ENCODE measurements at places on chromosomes 7 and 10. TPM values are rescaled to one million over a fixed set of nuclear protein-coding genes. Genes with fewer than 3 reads are reported as not detected.
A peak's percentile ranks its signal among the peaks of the same experiment; 100 is the strongest.

DNA sequence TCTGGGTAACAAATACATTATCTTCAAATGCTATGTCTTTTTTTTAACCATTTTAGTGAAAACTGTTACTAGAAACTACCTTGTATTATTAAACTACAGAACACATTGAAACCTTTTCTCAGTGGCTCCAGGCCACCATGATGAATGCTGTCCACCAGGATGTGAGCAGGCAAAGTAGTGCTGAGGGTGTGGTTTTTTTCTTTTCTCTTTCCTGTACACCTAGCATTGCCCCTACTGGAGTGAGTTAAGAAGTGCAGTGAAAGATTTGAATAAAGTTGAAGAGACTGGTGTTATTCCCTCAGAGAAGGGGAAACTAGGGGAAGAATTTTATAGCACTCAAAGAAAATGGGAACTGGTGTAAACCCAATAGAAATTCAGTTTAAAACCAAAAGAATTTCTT, 120.0 kb upstream of the SAMD8 start:
- H3K36me3 ChIP-seq, result peaks cover 18% of the 10 kb centered on the region
- no peaks in the 10 kb centered on the region for H3K27me3 ChIP-seq
- H3K27ac ChIP-seq, result no peak overlapping the region
- DNase-seq, result no peak

DNA sequence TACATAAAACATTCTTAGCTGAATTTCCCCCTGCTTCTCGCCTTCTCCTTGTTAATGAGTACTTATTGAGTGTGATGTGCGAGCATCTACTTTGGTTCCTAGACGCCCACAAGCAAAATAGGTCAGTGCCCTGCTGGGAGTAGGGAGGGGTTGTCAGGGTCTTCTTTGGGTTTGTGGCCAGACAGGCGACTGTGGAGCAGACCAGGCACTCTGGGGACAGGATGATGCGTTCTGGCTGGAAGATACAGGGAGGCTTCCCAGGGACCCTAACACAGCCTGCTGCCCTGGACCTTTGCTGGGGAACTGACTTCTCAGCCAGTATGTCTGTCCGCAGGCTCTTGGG, 227.2 kb downstream of the CUX1 start:
- H3K27me3 ChIP-seq, result no peaks in the 10 kb centered on the region
- DNase-seq, result no peak
- peaks cover 18% of the 10 kb centered on the region for H3K4me1 ChIP-seq
- no peak overlapping the region for H3K4me3 ChIP-seq
- H3K36me3 ChIP-seq, result peaks cover 2% of the 10 kb centered on the region

DNA sequence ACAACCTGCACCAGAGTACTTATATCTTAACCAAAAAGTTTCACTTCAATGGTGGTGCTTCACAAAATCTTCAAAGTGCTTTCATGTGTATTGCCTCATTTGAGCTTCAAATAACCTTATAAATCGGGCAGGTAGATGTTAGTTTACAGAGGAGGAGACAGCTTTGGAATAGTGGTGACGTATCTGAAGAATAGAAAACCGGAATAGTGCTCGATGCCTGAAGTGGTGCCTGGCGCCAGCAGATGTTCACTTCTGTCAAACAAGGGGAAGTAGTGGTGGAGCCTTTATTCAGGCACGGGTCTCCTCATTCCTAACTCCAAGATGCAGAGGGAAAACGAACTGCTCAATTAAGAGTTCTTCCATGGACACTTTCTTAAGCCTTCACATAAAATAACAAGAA, 58.1 kb downstream of the NHLRC2 start:
- no peaks in the 10 kb centered on the region for H3K27me3 ChIP-seq
- H3K27ac ChIP-seq, result no peak overlapping the region
- no peaks in the 10 kb centered on the region for H3K4me1 ChIP-seq
- no peak for DNase-seq

GRCh38 chr7:91398341-91398740, 134.1 kb downstream of the FZD1 start:
- no peaks in the 10 kb centered on the region for H3K27me3 ChIP-seq
- no peak overlapping the region for H3K4me3 ChIP-seq
- no peak for DNase-seq
- H3K27ac ChIP-seq, result no peak overlapping the region
- H3K4me1 ChIP-seq, result no peaks in the 10 kb centered on the region

DNA sequence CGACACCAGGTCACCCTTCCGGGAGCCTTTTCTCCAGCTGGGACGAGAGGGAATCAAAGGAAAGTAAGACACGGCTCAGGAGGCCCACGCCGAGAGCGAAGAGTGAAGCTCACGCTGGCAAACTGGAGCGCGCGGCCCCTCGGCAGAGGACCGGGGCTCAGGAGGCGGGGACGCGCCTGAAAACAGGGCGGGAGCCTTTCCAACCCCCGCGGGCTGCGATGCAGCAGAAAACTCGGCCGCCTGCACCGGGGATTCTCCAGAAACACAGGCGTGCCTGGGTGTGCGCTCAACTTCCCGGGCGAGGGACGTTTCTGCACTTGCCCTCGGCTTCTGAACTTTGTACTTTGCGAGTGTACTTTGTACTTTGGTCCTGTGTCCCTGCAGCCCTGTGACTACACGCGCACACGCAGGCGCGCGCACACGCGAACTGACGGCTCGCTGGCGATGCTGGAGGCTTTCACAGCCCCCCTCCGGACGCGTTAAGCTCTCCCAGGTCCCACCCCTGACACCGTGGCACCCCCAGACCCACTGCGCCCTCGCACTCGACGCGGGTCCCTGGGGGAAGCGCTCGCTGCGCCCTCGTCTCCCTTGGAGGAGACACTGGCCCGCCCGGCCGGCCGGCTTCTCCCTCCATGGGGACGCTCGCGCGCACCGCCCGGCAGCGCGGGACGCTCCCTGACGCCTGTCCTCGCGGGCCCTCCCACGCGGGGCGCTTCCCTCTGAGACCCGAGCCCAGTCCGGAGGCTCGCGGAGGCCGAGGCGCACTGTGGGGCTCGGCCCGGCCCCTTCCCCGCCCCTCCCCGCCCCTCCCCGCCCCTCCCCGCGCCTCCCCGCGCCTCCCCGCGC, 588 bp upstream of the PAOX start:
- H3K27ac ChIP-seq, result peak overlapping the region; percentile 33
- H3K36me3 ChIP-seq, result peaks cover 2% of the 10 kb centered on the region
- H3K4me3 ChIP-seq, result peak overlapping the region; percentile 72
- peaks cover 5% of the 10 kb centered on the region for H3K4me1 ChIP-seq

DNA sequence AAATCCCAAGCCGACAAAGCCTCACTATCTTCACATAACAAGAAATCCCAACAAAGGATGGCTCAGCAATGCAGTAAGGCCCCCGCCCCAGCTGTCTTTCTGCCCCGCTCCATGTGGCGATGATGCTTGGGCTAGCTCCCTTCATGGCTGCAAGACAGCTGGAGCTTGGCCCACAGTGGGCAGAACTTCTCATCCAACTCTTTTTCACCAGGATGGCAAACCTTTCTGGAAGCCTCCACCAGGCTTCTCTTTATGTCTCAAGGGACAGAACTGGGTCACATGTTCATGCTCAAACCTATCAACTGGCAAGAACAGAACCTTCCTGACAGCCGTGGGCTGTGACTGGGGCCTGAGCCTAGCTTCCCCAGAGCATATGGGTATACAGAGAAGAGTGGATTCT, 260.5 kb upstream of the MKLN1 start:
- H3K36me3 ChIP-seq, result no peaks in the 10 kb centered on the region
- H3K27me3 ChIP-seq, result no peaks in the 10 kb centered on the region

GRCh38 chr7:65978891-65979582, 3.0 kb downstream of the GUSB start:
- H3K27me3 ChIP-seq, result no peaks in the 10 kb centered on the region
- H3K4me1 ChIP-seq, result peaks cover 8% of the 10 kb centered on the region
- peaks cover 26% of the 10 kb centered on the region for H3K36me3 ChIP-seq
- no peak overlapping the region for H3K4me3 ChIP-seq
- no peak for DNase-seq

DNA sequence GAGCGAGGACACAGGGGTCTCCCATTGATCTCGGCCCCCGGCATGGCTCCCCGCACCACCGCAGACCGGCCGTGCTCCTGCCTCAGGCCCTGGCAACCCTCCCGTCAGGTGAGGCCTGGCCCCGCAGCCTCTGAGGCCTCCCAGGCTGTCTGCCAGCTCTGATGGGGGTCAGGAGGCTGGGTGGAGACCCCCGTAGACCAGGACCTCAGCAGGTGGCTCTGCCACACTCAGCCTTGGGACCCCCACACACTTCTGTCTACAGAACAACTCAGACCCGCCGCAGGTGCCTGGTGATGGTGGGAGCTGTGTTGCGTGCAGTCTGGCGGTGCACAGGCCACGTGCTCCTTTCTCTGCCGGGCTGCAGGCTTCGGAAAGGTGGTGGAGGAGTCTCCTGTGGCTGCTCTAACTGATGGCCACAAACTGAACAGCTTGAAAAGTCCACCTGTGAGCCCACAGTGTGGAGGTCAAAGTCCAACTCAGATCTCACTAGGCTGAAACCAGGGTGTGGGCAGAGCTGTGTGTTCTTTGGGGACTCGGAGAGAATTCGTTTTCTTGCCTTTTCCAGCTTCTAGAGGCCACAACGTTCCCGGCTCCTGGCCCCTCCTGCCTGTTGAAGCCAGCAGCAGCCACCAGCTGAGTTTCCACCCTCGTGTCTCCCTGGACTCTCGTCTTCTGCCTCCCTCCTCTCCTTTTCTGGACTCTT, 62.5 kb downstream of the PWWP2B start:
- no peaks in the 10 kb centered on the region for H3K4me1 ChIP-seq
- peaks cover 9% of the 10 kb centered on the region for H3K27me3 ChIP-seq
- no peak for DNase-seq
- no peaks in the 10 kb centered on the region for H3K36me3 ChIP-seq
- H3K4me3 ChIP-seq, result no peak overlapping the region

- H3K27ac ChIP-seq, result peak overlapping the region; percentile 80
- no peak overlapping the region for H3K4me3 ChIP-seq
- no peaks in the 10 kb centered on the region for H3K27me3 ChIP-seq
- DNase-seq, result peak; percentile 84
- peaks cover 2% of the 10 kb centered on the region for H3K4me1 ChIP-seq
- no peaks in the 10 kb centered on the region for H3K36me3 ChIP-seq
Measured at GRCh38 chr7:80335511-80336231, 176.2 kb downstream of the GNAT3 start.

DNA sequence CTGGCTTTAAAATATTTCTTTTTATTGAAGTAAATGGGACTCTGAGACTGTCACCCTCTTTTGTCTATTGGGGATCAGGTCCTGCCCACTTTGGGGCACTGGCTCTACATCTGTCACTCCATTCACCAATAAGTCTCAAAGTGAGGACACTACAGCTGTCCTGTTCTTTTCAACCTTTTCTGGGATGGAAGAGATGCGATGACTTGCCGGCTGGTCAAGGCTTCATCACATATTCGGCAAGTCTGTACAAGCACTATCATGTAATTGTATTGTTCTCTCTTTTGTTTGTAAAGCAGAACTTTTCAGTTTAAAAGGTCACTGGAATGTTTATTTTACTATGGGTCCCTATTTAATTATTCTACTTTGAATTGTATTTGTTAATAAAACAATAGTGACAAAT, 17.7 kb upstream of the SP8 start:
- H3K4me3 ChIP-seq, result no peak overlapping the region
- H3K4me1 ChIP-seq, result no peaks in the 10 kb centered on the region
- H3K36me3 ChIP-seq, result no peaks in the 10 kb centered on the region
- H3K27me3 ChIP-seq, result peaks cover 2% of the 10 kb centered on the region
- H3K27ac ChIP-seq, result no peak overlapping the region
- DNase-seq, result no peak

- H3K36me3 ChIP-seq, result no peaks in the 10 kb centered on the region
- H3K27me3 ChIP-seq, result peaks cover 9% of the 10 kb centered on the region
- H3K4me1 ChIP-seq, result peaks cover 7% of the 10 kb centered on the region
- no peak for DNase-seq
- H3K4me3 ChIP-seq, result no peak overlapping the region
Measured at GRCh38 chr7:130222-130572, 62.2 kb upstream of the FAM20C start.

DNA sequence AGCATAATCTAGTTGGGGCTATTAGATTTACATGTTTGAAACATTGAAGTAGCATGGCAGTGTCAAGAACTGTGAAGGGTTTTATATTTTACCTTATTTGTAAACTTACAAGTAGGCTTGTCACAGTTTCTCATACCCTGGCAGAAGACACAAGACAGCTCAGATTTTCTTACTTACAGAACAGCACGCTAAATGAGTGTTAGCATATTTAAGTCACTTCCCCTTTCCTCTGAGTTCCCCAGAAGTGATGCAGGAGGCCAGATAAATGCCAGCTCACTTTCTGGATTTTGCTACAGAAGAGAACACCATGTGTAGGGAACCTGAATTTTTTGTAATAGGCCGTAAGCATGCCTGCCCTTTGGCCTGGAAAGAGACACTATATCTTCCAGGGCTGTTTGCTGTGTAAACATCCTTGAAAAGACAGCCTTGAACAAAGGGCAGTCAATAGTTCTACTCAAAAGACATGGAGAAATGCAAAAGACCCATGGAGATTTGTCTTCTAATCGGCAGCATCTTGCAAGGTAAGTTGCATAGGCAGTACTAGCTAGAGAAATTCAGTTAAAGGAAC, 279.1 kb downstream of the PHF14 start:
- H3K36me3 ChIP-seq, result no peaks in the 10 kb centered on the region
- H3K4me3 ChIP-seq, result no peak overlapping the region
- DNase-seq, result no peak
- H3K27ac ChIP-seq, result no peak overlapping the region
- H3K4me1 ChIP-seq, result no peaks in the 10 kb centered on the region

GRCh38 chr7:84624527-84624926, 429.9 kb upstream of the SEMA3A start:
- no peak overlapping the region for H3K27ac ChIP-seq
- H3K4me3 ChIP-seq, result no peak overlapping the region
- H3K36me3 ChIP-seq, result no peaks in the 10 kb centered on the region
- no peaks in the 10 kb centered on the region for H3K27me3 ChIP-seq
- peaks cover under 1% of the 10 kb centered on the region for H3K4me1 ChIP-seq
- DNase-seq, result no peak

DNA sequence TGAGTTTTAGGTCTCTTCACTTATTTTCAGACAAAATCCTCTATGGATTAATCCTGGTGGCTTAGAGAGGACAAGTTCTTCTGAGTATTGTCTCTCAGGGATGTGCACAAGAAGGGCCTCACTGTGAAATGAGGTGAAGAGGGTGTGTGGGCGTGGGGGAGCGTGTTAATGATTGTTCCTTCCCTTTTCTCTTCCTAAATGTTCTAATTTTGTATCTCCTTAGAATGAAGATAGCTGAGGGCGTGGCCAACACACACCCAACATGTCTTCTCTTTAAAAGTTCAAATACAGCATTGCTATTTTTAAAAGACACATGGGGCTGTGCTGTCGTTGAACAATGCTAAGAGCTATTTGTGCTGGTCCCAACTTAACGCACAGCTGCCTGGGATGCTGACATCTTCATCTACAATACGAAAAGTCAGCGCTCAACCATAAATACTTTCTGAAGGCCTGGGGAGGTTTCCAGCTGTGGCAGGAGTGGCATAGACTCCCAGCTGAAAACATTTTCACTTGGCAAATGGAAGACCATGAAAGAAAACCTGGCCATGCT, 135.9 kb downstream of the JCAD start:
- H3K36me3 ChIP-seq, result no peaks in the 10 kb centered on the region
- no peak overlapping the region for H3K27ac ChIP-seq
- no peak overlapping the region for H3K4me3 ChIP-seq
- peaks cover 40% of the 10 kb centered on the region for H3K27me3 ChIP-seq

Gene DPYSL4
- 7.2 TPM for total RNA-seq

Gene WIPF3
- total RNA-seq, result not detected

Gene C10orf53
- not detected for total RNA-seq

Gene VAX1
- total RNA-seq, result not detected

Gene SUPV3L1
- total RNA-seq, result 24.4 TPM

Gene PTPN20
- total RNA-seq, result not detected

Gene SFRP5
- total RNA-seq, result not detected
